Natural killer cell (primary cell): ENCODE measurements at places on chromosomes 4 and X.

GRCh38 chrX:154549766-154550165 lies 2.3 kb downstream of the IKBKG start:
- no peak for DNase-seq

- no peak for DNase-seq
Measured at GRCh38 chr4:8194306-8195242, 4.5 kb upstream of the SH3TC1 start.

GRCh38 chr4:9936129-9936644 lies 85.1 kb downstream of the SLC2A9 start:
- no peak for DNase-seq

DNA sequence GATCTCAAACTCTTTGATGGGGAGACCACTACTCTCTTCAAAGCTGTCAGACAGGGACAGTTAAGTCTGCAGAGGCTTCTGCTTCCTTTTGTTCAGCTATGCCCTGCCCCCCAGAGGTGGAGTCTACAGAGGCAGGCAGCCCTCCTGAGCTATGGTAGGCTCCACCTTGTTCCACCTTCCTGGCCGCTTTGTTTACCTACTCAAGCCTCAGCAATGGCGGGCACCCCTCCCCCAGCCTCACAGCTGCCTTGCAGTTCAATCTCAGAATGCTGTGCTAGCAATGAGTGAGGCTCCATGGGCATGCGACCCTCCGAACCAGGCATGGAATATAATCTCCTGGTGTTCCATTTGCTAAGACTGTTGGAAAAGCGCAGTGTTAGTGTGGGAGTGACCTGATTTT lies 42.1 kb upstream of the UGT2B10 start:
- no peak for DNase-seq

DNA sequence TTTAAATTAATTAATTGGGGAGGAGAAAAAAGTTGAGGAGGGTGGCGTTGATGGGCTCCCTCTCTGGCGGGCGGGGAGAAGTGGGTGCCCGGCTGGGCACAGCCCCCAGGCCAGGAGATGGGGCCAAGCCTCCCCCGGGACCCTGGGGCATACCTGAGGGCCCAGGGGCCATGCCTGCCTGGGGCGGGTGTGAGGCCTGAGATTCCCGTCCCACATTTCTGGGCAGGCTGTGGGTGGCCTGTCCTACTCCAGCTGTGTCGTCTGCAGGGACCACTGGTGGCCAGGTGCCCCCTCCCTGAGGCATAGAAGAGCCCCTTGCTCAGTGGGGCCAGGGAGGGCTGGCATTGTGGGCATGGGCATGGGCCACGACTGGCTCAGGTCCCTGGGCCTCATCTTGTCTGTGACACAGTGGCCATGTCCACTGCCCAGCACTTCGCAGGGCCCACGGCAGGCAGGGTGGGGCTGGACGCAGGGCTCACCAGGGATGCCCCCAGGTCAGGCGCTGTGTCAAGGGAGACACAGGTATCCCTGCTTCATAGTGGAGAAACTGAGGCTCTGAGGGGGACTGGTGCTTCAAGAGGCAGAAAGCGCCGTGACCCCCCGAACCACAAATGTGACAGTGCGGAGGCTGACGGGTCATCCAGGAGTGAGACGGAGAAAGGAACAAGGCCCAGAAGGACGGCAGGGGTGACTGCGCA lies 60.1 kb downstream of the FAM53A start:
- no peak for DNase-seq

DNA sequence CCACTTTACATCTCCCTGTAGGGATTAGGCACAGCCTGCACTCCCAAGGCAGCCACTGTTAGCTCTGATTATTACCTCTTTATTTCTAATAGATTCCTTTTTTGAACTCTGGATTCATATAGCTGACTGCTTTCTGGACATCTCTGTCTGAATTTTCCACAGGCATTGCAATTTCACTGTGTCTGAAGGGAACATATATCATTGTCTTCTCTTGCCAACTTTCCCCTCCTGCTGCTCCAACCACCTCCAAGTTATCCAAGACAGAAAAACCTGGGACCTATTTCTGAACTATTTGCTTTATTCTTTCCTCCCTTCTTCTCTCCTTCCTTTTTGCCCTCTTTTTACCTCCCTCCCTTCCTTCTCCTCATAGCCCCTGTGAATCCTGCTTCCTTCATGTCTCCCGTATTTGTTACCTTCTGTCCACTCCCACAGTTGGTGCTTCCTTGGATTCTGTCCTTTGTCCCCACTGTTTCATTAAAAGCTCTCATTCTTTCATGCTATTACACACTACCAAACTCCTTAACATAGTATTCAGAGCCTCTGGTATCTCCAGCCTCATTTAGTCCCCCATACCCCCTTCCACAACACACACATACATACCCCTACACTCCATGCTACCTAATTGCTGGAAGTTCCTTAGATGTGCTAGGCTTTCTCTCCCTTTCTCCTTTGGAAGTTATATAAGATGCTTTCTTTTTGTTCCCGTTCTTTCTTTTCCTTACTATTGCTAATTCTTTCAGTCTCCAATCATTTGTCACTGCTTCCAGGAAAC lies 34.7 kb downstream of the FGF2 start:
- no peak for DNase-seq

- no peak for DNase-seq
Measured at GRCh38 chr4:106418444-106418843, 49.9 kb upstream of the GIMD1 start.

DNA sequence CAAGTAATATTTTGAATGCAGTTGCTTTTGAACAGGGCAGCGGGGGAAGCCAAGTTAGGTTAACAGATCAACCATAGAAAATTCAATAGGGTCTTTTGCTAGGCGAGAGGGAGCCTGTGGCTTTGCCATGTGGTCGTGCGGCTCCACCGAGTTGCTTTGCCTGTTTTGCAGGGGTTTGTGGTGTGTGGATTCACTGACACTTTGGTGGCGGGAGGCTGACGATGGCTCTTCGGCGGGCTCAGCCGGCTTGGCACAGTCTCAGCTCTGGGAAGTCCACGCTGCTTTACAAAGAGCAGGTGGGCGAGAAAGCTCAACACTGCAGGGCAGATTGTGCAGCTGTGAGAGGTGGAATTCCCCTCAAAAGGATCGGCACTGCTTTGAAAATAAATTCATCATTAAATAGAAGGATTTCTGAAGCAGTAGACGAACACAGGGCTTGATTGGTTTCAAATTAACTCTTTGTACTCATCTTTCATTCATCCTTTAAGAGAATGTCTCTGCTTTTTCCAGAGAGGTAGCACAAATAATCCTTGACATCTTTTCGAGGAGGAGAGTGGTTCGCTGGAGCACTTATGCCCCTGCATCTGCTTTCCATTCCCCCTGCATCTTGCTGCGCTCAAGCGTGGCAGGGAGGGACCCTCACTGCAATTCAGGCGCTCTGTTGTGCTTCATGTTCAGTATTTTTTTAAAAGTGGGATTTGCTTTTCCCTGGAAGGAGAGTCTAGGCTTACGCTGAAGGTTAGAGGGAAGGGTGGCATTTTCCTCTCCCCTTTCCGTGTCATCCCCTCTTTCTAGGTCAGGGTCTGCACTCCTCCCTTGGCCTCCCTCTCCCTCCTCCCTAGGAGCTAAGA lies 201.8 kb upstream of the LEF1 start:
- peak; percentile 69 for DNase-seq

GRCh38 chrX:19627533-19627932 lies 112.2 kb upstream of the MAP3K15 start:
- DNase-seq = no peak

DNA sequence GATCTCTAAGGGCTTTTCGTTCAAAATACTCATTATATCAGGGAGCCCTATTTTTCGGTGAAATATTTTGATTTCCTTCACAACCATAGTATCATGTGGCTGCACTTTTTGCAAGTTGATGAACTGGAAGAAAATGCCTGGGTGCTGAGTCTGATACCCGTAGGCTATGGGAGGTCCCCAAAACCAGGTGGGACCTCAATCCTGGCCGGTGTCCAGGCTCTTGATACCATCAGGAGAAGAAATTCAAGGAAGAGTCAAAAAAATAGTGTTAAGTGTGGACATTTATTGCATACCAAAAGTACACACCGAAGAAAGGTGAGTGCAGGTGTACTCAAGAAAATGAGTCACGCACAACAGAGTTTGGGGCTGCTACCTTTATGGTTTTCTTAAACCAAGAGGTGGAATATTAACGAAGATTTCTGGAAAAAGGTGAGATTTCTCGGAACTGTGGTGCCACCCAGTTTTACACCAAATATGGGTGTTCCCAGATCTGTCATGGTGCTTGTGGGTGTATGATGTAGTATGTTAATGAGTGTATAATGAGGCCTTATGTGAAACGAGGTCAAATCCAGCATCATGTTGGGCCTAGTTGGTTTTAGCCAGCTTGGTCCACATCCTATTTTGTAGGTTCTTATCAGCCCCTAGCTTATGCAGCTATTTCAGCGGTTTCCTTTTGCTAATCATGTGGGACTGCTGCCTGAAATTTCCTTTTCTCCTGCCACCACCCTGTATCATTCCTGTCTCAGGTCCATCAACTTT lies 29.9 kb downstream of the VCX2 start:
- no peak for DNase-seq

DNA sequence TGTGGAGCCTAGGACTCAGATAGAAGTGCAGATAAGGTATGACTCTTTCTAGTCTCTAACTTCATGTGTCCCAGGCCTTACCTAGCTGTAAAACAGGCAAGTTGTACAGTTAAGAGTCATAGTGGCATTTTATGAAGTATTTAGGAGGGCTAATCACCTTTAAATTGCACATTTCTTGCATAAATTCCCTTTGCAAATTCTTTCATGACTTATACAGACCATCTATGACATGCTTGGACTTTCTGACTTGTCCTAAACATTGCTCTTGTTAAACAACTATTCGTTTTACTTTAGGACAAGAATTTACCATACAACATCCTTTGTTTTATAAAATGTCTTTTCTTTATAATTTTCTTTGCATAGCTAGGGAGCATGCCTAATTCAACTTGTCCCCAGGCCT lies 7.8 kb upstream of the RRAGB start:
- no peak for DNase-seq

DNA sequence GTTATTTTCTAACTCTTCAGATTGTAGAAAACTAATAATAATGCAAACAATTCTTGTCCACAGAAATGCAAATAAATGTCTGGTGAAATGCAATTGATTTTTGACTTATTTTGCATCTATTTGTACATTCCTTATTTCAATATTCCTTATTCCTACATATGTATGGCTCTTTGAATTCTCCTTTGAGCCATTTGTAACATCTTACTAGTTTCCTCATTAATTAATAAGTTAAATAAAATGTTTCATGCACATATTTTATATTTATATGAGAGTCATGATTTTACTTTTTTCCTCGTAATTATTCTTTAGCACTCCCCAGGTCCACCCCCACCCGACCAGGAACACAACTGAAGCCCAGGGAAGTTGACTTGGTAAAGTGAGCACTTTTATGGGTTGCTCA lies 2.7 kb upstream of the FTHL17 start:
- no peak for DNase-seq

DNA sequence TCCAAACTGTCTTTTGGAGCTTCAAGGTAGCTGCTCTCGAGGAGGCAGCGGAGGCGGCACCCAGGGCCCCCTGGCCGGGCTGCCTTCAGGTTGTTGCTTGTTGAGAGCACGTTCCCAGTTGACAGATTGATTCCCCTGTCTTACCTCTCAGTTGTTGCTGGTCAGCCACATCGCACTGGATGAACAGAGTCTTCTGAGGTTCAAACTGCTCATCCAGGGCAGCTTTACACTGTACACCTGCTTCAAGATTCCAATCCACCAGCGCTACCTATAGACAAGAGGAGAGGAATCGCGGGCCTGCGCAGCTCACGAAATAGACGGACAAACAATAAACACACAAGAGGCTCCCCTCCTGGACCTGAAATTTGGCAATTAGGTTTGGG lies 497 bp downstream of the HPGD start:
- no peak for DNase-seq

- peak; percentile 55 for DNase-seq
Measured at GRCh38 chr4:128663325-128663724, 146.2 kb upstream of the JADE1 start.

- no peak for DNase-seq
Measured at GRCh38 chrX:11472879-11473278, 179.7 kb downstream of the AMELX start.

DNA sequence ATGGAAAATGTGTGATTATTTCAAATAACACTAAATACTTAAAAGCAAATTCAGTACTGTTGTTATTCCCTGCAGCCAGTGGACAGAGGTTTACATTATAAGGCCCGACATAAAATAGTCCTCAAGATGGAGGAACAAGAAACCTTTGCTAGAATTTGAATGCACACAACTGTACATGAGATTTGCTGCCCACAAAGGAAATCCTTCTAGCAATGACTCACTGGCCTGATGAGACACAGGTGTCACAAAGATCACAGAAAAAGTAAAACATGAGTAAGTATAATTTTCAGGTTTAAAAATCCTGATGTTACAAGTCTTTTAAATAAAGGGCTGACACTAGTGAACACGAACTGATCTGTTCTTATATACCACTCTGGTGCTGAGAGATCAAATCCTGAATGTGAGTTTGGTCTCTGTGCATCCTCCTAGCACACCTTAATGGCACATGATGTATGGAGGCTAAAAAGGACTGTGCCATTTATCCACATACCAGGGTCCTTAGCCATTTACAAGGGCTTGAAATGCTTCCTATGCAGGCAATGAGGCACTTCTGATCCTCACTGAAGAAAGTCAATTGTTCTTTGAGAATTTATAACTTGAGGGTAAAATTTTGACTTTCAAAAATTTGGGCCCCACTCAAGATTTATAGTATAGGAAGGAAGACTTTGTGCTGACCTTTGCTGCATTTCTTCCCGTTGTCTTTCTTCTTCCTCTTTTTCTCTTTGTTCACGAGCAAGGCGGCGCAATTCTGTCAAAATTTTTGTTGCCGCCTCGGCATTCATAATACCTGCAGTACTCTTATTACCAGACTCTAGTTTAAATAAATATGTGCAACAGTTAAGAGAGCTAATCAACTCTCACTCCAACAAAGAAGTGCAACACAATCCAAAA lies 23.0 kb downstream of the MAP7D3 start:
- peak; percentile 13 for DNase-seq
